KG1 (cell line): ENCODE measurements at places on chromosomes 1 and 21.

DNA sequence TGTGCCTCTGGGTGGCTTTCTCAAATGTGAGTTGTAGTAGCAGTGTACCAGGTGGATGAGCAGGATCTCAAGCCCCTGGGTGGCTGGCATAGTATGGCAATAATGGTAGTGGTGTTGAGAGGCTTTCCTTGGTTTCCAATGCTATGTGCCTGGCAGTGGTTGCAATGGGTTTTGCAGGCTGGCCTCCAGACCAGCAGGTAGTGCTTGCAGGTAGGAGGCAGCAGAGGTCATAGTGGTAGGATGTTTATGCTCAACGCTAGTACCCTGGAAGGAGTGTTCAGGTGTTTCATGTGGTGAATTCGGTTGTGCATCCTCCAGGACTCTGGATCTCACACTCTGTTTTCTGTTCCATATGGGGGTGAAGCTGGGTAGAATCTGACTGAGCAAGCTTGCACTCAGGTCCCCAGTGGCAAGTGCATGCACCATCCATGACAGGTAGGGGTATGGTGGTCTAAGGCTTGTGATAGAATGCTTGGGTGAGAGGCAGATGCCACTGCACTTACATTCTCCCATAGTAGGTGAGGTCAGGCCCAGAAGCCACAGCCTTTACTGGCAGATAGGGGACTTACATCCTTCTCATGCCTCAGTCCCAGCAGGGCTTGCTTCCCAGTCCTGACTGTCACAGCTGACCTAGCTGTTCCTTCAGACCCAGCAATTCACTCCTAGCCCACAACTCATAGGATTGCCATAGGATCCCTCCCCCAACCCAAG is 410.5 kb upstream of the LRRC7 start:
- no peak for DNase-seq

GRCh38 chr1:200988693-200989092 is 34.8 kb downstream of the KIF21B start:
- no peak for DNase-seq

GRCh38 chr1:15261155-15262002 is 14.4 kb downstream of the FHAD1 start:
- DNase-seq = no peak

DNA sequence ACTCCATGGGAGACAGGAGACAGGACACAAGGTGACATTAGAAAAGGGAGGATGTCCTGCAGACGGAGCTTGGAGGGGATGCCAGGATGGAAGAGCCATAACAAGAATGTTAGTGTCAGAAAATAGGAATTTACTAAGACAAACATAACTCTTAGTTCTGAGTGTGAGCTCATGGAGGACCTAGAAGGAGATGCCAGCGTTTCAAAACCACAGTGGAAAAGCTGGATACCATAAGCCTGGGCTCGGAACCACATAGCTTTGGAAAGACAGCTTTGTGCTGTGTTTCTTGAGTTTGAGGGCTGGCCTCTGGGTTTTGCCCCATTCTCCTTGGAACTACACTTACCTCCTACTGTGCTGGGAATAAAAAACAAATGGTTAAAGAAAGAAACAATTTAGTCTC is 128.4 kb downstream of the S1PR1 start:
- DNase-seq = no peak

GRCh38 chr1:224929335-224930237 is at the start of gene DNAH14:
Gene DNAH14 (plus strand): TSS chr1:224929675. CDS start chr1:224952703, 23,028 bp downstream.
- DNase-seq = peak; percentile 44

DNA sequence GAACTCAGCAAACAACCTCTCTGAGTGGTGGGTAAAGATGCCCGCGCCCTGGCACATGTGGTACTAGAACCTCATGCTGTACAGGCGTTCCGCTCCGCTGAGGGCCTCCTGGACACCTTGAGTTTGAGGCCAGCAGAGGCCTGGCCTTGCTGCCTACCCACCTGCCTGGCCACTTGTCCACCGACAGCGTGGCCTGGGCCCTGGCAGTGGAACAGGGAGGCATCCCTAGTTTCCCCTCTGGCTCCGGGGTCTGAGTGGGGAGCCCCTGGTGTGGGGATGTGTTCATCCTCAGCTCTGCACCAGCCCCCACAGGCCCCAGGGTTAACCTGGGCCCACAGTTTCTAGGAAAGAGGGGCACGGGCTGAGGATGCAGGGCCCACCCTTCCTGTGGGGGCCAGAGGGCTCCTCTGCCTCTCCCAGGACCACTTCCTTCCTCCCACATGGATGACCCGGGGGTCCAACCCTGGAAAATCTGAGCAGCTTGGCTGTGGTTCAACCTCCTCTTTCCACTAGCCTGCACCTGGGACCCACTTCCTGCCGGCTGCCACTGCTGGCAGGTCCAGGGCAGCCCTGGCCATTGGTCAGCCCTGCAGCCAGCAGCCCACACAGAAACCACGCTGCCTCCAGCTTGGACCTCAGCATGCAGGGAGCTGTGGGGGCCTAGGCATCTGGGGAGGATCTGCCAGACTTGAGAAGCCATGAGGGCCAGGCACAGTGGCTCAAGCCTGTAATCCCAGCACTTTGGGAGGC is 53.3 kb upstream of the COL18A1 start:
- no peak for DNase-seq

- DNase-seq = no peak
Measured at GRCh38 chr1:89364954-89365550, 1.2 kb downstream of the GBP6 start.
